ENCODE measurements at places on chromosomes 12 and 14.
A peak's percentile ranks its signal among the peaks of the same experiment; 100 is the strongest.

GRCh38 chr12:52232674-52233461, at the start of gene KRT7:
TSS of gene KRT7 (plus strand) at chr12:52233243. CDS start at chr12:52233297, 54 bp downstream.
- no peak for DNase-seq

GRCh38 chr12:12461923-12462315, 100.7 kb downstream of the DUSP16 start:
- DNase-seq: no peak

DNA sequence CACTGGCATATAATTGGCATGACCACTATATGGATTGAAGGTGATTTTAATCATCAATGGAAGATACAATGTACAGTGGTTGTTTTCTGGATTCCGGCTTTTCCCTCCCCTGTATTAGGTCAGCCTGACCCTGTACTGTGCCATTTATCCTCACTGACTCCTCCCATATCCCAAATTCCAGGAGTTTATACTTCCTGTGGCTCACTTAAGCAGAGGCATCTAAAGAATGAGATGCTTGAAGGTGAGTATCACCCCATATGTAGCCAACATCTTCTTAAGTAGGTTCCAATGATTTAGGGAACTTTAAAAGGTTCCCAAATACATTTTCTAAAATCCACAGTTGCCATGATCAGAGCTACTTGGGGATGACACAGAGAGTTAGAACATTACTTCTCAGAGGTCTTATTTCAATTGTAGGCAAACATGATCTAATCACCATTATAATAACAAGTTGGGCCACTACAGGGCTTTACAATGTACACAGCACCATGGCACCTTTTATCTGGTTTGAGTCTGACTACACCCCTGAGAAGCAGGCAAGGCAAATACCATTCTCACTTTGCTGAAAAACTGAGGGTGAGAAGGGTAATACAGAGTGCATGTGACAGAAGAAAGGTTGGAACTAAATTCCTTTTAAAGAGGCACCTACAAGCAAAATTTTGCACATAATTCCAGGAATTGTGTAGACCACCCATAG, 212.3 kb upstream of the GARIN6 start:
- DNase-seq: no peak

DNA sequence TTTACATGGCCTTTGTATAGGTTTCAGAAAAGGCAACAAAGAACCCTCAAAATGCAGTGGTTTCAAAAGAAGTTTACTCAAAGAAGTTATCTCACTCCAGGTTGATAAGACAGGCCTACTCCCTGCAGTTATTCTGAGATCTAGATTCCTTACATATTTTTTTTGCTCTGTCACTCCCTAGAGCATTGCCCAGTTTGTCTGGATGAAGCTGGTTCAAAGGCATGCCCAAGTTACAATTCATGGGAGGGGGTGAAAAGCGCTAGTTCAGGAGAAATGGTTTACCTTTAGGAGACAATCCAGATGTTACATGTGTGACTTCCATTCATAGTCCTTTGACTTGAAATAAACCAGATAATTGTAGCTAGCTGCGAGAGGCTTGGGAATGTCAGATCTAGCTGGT, 115.0 kb downstream of the TPH2 start:
- DNase-seq: no peak

GRCh38 chr14:28763751-28764256, 2.8 kb upstream of the FOXG1 start:
- no peak for DNase-seq

GRCh38 chr14:26233118-26233517, 364.7 kb downstream of the NOVA1 start:
- DNase-seq: no peak

GRCh38 chr12:111389635-111390034, 16.1 kb upstream of the SH2B3 start:
- no peak for DNase-seq

GRCh38 chr12:118645219-118645618, 268.9 kb downstream of the SUDS3 start:
- DNase-seq: no peak

- peak; percentile 69 for DNase-seq
These were observed 43.4 kb downstream of the RNF34 start for GRCh38 chr12:121443193-121443870.

GRCh38 chr12:7483343-7483742, 20.2 kb downstream of the CD163 start:
- no peak for DNase-seq

DNA sequence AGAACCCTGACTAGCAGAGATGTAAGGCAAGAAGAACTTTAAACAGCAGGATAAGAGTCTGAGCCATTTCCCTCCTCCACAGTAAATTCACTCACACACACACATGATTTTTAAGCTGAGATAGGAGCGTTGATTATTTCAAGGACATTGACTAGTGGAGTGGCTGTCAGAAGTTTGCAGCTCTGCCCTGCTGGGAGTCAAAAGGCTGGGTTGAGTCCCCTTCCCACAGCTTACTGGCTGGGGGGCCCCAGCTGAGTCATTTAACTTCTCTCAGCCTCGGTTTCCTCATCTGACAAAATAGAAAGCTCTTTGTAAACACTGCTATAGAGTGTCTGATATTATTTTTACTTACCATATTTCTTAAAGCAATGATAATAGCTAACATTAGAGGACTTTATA, 28.3 kb downstream of the VCPKMT start:
- no peak for DNase-seq

DNA sequence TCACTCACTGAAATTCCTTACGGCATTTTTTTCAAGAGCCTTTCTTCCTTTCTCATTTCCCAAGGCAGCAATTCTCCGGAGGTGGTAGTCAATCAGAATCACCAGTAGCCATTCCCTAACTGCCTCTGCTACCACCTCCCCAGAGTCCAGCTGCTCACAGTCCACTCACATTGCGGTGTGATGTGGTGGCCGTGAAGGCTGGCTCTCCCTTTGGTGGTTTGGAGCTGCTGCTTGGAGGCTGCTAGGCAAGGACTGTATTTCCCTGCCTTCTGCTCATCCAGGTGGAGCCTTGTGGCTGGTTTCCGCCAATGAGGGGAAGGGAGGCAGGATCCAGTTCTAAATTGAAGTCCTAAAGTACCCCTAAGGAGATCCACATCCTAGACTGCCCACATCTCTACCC, 222.0 kb downstream of the ANO2 start:
- no peak for DNase-seq

DNA sequence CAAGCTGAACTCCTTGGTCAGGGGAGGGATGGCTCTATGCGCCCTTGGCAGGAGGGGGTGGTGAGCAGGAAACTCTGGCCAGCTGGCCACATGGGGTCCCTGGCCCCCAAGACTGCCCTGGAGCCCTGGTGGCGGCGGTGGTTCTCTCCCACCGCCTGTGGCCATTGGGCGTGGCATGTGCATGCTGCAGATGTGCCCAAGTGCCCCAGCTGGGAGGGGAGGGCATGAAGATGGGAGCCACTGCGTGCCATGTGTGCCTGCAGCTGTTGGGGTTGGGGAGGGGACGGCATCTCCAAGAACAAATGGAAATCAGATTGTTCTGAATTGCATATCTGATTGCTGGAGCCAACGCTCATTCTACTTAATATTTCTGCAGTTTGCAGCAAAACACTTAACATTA, 115.7 kb upstream of the IGF1 start:
- no peak for DNase-seq

GRCh38 chr12:40137252-40137651, 31.4 kb upstream of the SLC2A13 start:
- no peak for DNase-seq

DNA sequence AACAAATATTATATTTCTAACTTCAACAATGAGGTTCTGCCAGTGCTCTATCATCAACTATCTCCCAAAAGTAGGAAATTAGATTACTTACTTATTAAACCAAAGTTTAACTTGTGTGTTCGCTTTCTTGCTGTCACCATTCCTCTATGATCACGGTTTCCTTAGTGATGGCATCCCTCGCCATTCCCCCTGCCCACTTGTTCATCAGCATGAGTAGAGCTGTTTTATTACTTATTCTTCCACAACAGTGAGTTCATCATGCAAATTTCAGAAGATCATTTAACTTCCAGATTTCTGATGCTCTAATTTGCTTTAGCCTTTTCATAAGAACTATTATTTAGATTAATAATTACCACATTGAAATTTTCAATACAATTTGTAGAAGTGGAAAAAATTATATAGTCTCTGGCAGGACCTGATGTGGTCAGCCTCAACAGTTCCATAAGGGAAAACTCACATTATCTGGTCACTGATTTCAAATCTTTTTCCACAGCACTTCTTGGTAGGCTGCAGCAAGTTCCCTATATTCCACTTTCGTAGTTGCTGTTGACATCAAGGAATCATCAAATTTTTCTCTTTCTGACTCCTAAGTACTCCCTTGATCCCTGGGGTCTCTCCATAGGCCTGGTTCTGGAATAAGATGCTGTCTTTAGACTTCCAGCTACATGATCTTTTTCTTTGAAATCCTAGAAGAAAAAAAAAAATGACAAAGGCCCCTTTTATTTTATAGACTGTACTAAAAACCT, 174.6 kb downstream of the RASSF9 start:
- no peak for DNase-seq

- DNase-seq: no peak
These were observed 20.8 kb downstream of the CFAP251 start for GRCh38 chr12:121939186-121939585.

- no peak for DNase-seq
These were observed 244.4 kb upstream of the GARIN2 start for GRCh38 chr14:66944872-66945271.

DNA sequence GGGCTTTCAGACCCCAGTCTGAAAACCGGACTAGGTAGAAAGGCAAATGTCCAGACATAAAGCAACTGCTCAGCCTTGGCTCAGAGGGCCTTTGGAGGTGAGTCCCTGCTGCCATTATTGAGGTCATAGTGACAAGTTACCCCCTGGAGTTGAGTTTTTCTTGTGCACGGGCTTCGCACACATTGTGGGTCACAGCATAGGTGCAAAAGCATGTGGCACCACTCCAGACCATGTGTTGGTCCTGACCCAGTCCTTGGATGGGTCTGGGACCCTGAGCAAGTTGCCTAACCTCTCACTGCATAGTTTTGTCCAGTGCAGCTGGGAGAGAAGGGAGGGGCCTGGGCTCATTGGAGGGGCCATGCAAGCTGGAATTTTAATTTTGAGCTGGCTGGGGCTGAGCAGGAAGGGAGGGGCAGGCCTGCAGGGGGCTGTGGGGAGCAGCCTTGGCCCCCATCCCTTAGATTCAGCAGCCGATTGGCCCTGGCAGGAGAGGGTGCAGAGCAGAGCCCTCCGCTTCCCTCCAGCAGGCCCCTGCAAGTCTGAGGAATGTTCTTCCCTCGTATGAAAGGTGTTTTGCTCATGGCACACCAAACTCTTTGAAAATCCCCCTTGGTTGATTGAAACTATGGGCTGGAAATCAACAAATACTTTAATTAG, 4.2 kb upstream of the KRT5 start:
- no peak for DNase-seq

- DNase-seq: no peak
These were observed 4.9 kb downstream of the PTCSC3 start for GRCh38 chr14:36171607-36172006.

DNA sequence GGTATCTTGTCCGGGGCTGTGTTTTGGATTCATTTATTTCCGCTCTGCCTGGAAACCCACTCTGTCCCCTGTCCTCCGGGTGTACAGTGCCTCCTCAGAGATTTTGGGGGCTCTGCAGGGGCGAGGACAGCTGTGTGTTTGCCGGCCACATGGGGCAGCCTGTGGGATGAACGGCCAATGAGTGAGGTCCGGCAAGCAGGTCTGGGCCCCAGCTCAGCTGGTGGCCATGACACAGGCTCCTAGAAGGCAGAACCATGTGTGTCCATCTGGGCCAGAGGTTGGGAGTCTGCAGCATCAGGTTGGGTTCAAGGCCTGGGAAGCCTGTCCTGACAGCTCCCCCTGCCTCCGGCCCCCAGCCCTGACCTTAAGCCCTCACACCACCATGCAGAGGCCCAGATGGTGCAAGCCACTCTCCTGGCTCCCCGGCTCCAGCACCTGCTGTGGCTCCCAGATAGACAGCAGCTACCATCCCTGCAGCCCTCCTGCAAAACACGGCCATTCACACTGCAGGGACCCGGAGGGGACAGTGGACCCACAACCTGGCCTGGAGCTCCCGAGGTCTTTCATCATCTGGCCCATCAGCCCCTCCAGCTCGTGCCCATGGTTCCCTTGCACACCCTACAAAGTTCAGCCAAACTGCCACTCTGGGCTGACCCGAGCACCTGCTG, 220.1 kb upstream of the C14orf180 start:
- DNase-seq: no peak

GRCh38 chr12:77584860-77585259, 245.8 kb upstream of the NAV3 start:
- no peak for DNase-seq

GRCh38 chr14:46306267-46306666, 345.3 kb downstream of the RPL10L start:
- DNase-seq: no peak

DNA sequence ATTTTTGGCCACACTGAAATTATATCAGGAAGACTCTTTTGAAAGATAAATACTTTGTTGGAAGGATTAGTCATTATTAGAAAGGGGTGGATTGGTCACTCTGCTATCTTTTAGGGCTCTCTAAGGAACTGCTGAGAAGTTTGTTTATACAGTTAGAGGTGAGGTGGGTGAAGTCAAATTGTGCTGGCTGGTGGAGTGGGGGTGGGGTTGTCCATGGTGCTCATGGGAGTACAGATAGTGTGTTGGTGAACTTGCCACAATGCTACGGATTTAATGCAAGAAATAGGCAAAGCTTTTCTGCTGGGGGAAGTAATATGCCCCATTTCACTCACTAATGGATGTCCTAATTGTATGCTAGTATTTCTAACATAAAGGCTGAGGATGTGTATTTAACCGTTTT, 35.8 kb downstream of the SUSD6 start:
- no peak for DNase-seq

GRCh38 chr14:72965249-72965648, 39.0 kb downstream of the DCAF4 start:
- DNase-seq: no peak

GRCh38 chr12:106238146-106238545, 9.7 kb downstream of the CKAP4 start:
- DNase-seq: no peak

DNA sequence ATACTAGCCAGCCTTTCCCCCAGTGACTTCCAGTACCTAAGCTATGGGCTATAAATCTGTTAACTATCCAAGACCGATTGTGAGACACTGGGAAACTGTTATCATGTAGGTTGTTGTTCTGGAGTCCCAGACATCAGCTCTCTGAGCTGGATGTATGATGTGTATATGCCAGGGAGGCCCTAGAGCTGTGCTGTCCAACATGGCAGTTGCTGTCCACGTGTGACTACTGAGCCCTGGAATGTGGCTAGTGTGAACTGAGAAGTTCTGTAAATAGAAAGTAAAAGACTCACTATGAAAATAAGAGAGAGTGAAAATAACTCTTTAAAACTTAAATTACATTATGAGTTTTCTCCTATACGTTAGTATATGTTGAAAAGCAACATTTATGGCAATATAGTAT, 755.8 kb upstream of the FBXO33 start:
- no peak for DNase-seq

GRCh38 chr12:51441583-51441982, 17.0 kb downstream of the SLC4A8 start:
- DNase-seq: no peak

GRCh38 chr14:103504991-103505565, 17.6 kb downstream of the CKB start:
- DNase-seq: no peak

GRCh38 chr14:72052356-72052755, 120.1 kb downstream of the RGS6 start:
- DNase-seq: no peak
